ENCODE measurements at places on chromosomes 7 and 10.

DNA sequence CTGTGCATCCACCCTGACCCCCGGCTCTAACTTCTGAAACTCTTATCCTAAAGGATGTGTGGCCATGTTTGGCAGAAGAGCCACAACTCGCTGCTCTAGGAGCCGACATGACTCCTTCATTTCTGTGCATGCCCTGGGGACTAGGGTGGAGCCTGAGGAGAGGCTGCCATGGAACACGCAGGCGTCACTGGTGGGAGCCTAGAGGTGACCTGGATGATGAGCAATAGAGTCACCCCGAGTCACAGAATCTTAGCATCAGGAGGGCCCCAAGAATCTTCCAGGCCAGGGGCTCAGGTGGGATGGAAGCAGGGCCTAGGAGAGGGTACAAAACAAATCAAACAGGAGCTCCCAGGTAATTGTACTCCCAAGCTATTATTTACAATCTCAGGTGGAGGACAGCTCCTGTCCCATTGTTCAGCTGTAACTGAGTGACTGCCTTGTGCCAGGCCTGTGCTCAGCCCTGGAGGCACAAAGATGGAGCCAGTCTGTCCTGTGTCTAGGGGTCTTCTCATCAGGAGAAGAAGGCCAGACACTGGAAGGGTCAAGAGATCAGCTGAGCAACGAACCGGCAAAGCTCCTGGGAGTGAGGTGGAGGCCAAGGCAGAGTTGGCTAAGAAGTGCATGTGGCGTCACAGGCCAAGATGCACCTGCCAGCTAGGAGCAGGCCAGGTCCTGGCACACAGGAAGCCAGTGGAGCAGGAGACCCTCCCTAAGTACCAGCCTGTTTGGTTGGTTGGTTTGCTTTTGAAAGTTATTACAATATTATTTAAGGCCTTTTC, 5.8 kb upstream of the ZNF22 start:
- DNase-seq = no peak

- no peak for DNase-seq
Measured at GRCh38 chr10:10829576-10829975, 188.1 kb upstream of the CELF2 start.

DNA sequence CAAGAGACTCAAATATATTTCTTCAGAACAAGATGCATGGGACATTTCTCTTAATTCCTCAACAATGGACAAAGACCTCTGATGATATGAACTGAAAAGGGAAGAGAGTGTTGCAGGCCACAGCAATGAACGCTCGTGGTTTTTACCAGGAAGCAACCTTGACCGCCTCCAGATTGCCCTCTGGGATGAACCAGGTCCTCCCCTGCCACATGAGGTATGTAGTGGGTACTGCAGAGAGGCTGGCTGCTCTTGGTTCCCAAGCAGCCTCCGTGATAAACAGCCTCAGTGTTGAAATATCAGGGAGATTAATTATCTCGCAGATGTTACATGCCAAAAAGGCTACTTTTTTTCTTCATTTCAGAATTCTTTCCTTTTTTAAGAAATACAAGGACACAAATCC, 338.8 kb downstream of the ELMO1 start:
- peak; percentile 17 for DNase-seq

DNA sequence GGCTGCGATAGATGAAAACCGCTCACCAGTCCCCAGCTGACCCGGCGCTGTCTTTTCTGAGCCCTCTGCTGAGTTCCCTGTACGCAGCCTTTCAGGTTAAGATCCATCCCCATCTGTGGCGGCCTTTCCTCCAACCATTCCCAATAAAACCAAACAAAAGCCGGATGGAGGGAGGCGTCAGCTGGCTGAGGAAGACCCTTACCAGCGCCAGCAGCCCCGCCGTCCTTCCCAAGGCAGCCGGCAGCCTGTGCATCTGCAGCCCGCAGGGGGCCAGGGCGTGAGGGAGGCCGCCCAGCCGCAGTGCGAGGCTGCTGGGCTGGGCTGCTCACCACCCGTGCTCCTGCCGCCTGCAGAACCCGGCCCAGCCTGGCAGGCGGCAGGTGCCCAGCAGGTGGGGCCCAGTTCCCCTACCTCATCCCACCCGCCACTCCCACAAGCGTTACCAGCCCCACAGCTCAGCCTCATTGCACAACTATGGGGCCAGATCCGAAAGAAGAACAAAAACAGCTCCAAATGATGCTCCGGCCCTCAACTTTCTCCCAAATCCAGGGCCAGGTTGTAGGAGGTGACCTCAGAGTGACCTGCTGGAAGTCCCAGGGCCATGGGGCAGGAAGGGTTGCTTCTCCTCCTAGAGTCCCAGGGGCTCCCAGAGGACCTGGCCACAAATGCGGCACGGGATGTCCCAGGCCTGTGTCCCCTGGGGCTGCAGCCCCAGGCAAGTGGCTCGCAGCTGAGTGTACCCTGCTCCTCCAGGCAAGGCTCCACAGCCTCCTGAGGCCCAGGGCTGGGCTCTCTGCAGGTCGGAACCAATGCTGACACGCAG, 23.8 kb downstream of the PAPOLB start:
- DNase-seq = peak; percentile 72

GRCh38 chr10:1735562-1735961, 1.8 kb downstream of the ADARB2 start:
- DNase-seq = no peak

DNA sequence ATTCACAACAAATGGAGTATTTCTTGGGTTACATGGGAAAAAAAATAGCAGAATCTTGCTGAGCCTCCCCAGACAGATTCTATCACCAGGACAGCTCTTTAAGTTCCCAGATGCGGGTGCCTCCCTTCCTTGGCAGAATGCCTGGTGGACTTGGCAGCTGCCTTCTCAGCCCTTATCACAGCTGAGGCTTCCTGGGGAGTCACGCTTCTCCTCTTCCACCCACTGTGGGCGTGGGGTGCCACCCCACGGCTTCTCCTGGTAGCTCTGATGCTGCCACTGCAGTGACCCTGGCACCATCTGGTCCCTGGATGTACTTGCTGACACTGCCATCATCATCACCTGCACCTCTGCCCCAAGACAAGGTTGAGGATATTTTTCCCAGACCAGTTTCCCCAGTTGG, 16.2 kb upstream of the NME8 start:
- peak; percentile 60 for DNase-seq

DNA sequence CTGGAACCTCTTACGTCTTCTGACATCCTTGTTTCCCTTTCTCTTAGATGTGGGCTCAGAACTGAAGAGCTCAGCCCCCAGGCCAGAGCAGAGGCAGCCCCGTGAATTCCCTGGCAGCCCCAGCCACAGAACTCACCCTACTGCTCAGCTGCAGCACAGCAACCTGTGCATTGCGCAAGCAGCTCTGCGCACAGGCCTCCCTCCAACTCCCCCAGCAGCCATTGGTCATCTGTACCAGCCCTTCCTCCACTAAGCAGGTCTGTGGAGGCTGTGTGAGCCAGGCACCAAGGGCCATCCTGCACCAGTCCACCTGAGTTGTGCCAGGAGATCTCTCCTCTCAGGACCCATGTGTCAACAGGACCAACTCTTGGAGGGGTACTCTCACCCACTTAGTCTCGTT, 54.5 kb downstream of the ZNF33B start:
- no peak for DNase-seq

DNA sequence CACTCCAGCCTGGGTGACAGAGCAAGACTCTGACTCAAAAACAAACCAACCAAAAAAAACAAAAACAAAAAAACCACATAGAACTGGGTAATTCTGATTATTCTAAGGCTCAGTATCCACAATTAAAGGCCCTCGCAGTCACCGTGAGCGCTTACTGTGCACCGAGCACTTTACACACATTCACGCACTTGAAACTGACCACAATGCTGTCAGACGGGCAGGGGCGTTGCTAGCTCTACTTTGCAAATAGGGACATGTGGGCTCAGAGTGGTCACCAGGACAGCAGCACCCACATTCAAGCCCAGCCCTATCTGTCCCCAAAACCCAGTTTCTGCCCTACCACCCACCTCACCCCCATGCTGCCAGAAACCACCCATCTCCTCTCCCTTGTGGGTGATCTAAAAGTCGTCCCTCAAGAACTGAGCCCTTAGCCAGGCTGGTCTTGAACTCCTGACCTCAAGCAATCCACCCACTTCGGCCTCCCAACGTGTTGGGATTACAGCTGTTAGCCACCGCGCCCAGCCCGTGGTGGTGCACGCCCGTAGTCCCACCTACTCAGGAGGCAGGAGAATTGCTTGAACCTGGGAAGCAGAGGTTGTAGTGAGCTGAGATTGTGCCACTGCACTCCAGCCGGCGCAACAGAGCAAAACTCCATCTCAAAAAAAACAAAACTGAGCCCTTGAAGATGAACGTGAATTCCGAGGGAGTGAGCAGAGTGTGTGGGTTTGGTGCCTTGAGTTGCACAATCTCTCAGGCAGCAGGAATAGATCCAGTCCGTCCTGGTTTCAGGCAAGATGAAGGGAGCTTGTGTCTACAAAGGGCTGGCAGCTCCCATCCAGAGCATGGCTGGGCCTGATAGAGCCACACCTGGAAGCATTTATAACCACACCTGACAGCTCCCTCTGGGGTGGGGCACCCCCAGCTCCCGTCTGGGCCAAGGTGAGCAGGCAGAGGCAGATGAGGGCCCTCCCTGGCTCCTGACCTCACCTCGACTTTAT, 5.4 kb upstream of the HSPB1 start:
- peak; percentile 83 for DNase-seq

GRCh38 chr7:2002561-2003450, 229.9 kb downstream of the MAD1L1 start:
- DNase-seq = no peak

DNA sequence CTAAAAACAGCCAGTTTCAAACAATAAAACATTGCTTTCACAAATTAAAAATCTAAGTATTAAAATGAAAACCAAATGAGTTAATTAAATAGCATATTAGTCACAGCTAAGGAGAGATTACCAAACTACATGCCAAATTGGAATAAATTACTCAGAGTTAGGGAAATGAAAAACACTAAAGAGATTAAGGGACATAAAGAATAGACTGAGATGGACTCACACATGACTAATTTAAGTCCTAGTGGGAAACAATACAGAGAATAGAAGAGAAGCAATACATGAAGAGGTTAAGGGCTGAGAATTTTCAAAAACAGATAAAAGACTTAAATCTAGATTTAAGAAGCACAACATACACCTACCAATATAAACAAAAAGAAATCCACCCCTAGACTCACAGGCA, 110.6 kb downstream of the ZFAND4 start:
- DNase-seq = no peak

DNA sequence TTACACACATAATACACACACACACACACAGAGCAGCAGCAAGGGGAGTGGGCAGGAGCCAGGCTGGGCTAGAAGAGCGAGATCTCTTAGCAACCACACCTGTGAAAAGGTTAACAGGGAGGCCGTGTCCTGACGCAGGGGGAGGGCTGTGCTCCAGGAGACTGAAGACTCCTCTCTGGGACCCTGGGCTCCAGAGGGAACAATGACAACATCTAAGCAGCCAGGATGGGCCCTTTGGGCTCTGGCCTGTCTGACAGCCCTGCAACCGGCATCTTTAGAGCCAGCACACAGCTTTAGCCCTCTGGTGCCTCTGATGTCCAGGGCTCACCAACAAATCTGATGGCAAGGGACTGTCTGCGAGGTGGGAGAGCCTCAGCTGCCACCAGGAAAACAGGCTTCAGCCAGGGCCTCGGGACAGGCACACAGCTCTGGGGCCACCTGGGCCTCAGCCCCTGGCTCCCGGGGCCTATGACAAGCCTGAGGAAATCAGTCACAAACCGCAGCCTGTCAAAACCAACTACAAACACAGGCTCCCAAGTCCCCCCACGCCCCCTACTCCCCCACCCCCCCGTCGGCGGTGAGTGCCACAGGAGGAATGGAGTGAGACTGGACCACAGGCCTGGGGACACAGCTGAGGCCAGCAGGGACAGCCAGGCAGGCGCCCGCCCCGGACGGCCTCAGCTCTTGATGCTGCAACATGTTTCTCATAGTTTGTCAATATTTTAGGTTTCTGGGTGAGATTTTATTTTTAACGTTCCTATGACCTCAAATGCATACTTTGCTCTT, 102.8 kb downstream of the TNS3 start:
- peak; percentile 46 for DNase-seq

GRCh38 chr7:134731616-134732015, 47.8 kb upstream of the CALD1 start:
- no peak for DNase-seq

DNA sequence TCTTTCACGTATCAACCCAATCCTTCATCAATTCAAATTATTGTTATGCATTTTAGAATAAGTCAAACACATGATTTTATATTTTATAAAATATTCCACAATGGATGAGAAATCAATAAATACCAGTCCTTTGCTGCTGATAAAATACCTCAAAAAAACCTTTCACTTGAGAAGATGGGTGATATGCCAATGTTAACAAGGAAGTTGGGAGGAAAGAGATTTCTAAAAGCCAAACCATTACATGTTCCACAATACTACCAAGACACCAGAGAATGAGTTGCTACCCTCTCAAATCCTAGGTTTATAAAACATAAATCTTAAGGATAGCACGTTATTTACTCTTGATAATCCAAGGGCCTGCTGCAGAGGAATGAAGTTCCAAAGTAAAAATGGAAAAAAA, 14.4 kb downstream of the RNF133 start:
- DNase-seq = no peak

DNA sequence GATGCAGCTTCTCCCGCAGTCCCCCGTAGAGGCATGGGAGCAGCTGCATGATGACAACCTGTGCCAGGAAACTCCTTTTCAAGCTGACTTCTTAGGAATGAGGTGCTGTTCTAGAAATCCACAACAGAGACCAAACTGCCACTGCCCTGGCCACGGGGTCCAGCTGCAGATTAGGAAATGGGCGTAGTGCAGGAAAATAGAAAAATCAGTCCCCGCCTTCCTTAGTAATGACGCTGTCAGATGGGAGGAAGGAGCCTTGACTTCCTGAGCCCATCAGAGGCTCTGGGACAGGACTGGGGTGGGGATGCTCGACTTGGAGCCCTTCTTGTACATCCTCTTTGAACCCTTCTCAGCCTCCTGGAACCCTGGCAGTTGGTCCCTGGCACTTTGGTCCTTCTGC, 227.8 kb upstream of the GRB10 start:
- no peak for DNase-seq

- no peak for DNase-seq
Measured at GRCh38 chr10:8410506-8410905, 356.0 kb downstream of the GATA3 start.

- DNase-seq = peak; percentile 31
Measured at GRCh38 chr7:23811540-23811939, 101.5 kb downstream of the STK31 start.

- DNase-seq = no peak
Measured at GRCh38 chr7:17849504-17849903, 90.8 kb downstream of the SNX13 start.

GRCh38 chr7:129457101-129457500, 22.9 kb downstream of the STRIP2 start:
- DNase-seq = peak; percentile 47

GRCh38 chr10:113103131-113103840, 153.2 kb downstream of the TCF7L2 start:
- DNase-seq = no peak

- DNase-seq = peak; percentile 24
Measured at GRCh38 chr10:21675157-21675796, 141.2 kb downstream of the MLLT10 start.

- no peak for DNase-seq
Measured at GRCh38 chr7:36207451-36208291, 54.6 kb downstream of the EEPD1 start.

- DNase-seq = no peak
Measured at GRCh38 chr7:17774716-17775288, 165.5 kb downstream of the SNX13 start.
